CD4-positive, alpha-beta T cell treated with Interferon alpha-2 for 1 hour (primary cell): ENCODE measurements at places on chromosomes 16 and 17.
A peak's percentile ranks its signal among the peaks of the same experiment; 100 is the strongest.

GRCh38 chr17:10316801-10317542, 55.8 kb downstream of the MYH13 start:
- DNase-seq = peak; percentile 16

GRCh38 chr16:85554889-85555718, 58.0 kb upstream of the GSE1 start:
- DNase-seq = peak; percentile 72

- no peak for DNase-seq
These were observed 24.4 kb upstream of the DOC2B start for GRCh38 chr17:205817-206216.

GRCh38 chr16:11585460-11586377, 1.0 kb downstream of the LITAF start:
- no peak for DNase-seq

DNA sequence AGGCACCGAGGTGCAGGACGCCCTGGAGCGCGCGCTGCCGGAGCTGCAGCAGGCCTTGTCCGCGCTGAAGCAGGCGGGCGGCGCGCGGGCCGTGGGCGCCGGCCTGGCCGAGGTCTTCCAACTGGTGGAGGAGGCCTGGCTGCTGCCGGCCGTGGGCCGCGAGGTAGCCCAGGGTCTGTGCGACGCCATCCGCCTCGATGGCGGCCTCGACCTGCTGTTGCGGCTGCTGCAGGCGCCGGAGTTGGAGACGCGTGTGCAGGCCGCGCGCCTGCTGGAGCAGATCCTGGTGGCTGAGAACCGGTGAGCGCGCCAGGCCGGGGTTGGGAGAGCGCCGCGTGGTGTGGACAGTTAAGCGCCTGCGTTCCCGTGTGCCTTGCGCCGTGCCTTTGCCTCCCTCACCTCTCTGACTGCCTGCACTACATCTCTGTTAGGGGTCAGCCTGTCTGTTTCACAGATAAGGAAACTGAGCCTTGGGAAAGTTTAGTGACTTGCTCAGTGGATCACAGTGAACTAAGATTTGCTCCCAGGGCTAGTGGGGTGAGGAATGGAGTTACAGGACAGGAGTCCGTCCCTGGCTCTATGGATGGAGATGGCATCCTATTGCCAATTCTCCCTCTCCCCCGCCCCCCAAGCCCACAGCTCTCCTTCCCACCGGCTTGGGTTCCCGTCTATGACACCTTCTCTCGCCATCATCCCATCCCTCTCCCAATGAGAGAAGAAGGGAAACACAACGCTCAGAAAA, 880 bp downstream of the SARM1 start:
- no peak for DNase-seq

- peak; percentile 41 for DNase-seq
These were observed 30.7 kb downstream of the YPEL2 start for GRCh38 chr17:59361916-59362810.

DNA sequence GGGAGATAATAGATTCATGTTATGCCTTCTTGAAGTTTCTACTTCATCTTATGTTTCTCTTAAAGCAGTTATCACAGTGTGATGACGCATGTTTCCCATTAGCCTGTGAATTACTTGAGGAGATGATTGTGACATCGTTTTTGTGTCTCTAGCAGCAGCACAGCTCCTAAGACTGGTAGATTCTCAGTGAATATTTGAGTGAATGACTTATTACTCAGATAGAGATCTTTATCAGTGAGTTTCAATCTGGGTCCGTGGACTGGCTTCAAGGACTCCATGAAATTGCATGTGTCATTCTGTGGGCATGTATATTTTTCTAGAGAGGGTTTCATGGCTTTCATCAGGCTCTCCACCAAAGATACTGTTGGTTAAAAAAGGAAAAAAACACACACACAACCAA, 29.9 kb downstream of the YPEL2 start:
- DNase-seq = no peak

GRCh38 chr16:72884037-72884436, 163.9 kb downstream of the ZFHX3 start:
- DNase-seq = no peak

GRCh38 chr17:13490906-13491482, 110.7 kb downstream of the HS3ST3A1 start:
- no peak for DNase-seq

DNA sequence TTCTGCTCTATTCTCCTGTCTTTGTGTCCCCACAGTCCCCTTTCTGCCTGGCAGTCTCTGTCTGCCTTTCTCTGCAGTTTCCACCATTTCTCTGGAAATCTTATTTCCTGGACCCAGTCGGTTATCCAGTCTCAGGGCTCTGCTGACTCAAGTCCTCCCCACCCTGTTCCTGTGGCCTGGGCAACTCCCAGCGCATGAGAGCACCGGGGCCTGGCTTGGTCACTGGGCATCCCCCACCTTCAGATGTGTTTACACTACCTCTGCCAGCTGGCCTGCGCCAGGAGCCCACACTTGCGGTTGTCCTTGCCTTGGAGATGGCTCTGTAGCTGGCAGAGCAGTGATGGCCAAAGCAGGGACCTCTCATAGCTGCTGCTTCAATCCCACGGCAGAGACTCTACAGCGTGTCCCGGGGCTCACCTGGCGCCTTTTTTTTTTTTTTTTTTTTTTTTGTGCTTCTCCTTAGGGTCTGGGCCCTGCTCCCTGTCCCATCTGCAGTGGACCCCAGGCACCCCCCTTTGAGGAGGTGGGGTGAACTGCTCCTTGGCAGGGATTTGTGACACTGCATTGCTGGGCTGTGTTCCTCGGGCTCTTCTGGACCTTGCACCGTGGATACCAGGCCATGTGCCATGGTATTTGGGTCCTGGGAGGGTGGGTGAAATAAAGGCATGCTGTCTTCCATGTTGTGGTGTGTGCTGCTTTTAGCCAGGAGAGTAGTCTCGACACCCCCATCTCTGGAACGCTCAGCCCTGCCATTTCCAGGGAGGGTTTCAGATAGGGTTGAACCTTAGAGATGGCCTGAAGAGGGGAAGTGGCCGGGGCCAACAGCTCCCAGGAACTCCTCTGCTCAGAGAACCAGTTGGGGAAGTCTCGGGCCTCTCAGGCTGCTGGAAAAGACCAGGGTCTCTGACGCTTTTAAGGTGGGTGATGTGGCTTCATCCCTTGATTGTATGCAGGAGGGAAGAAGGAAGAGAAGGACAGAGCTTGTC, 17.5 kb downstream of the GUCY2D start:
- DNase-seq = no peak

GRCh38 chr16:88839745-88840599, 16.8 kb downstream of the GALNS start:
- DNase-seq = no peak

GRCh38 chr17:45291171-45291805, 25.5 kb downstream of the MAP3K14 start:
- DNase-seq = peak; percentile 22

DNA sequence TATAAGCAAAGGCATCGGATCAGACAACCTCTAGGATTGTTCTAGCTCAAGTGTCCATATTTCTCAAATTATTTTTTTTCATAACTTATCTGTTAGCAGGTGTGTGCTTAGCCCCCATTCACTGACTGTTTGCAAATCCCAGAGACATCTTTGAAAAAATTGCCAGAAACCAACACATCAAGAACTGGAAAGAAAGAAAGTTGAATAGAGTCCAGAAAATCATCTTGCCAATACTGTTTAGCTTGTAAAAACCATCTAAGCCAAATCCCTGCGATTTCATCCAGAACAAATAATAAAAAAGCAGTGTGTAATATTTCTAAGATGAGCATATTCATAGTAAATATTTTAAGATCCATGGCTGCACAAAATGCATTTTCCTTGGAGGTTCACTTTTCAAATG, 64.5 kb downstream of the WSCD1 start:
- DNase-seq = no peak

GRCh38 chr17:80779961-80780380, 211.7 kb upstream of the CHMP6 start:
- DNase-seq = no peak

- DNase-seq = peak; percentile 15
These were observed 520 bp downstream of the JPT2 start for GRCh38 chr16:1678500-1679098.

- DNase-seq = no peak
These were observed 4.7 kb upstream of the NLRC5 start for GRCh38 chr16:56984639-56985038.

DNA sequence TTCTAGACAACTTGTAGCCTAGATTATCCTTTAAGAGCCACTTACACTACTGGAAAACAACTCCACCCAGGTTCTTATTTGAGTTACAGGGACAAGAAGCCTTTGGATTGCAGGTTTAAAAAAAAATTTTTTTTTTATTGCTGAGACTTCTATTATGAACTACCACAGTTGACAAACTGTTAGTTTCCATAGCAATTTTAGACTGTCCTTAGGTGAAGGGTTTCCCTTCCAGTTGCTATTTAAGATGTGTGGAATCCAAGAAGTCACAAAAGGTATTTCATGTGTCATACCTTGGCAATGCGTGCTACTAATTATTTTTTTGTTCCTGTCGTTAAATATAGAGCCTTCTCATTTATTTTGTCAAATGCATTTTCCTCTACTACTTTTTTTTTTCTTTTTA, 253.2 kb downstream of the PRKCA start:
- no peak for DNase-seq

DNA sequence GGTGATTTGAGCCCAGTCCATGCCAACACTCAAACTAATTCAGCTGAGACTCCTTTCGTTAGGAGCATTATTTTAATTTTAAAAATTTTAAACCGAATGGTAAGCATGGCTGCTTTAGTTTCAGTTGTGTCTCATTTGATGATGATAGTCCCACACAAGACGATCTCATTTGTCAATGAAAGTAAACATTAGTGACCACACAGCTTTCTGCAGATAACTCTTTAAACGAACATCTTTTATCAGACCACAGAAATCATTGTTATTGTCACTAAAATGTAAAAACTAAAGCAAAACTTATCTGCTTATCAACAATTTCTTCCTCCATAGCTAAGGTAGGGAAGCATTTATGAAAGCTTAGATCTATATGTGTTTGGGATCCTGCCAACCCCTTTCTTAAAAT, 382.2 kb downstream of the ZFHX3 start:
- DNase-seq = no peak

DNA sequence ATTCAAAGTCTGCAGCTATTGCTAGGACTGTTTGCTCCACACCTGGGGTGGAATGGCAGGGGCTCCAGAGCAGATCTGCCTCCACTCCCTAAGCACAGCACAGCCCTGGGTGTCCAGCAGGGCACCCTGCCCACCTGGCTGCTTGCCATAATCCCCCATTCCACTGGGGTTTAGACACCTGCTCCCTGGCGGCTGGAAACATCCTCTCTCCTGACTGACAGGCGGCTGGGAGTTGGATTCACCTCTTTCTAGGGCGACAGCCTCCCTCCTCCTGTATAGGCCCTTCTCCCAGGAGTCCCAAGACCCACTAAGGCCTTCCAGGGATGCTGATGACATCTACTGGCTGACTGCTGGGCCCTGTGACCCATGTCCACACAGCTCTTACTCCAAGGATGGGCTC, 18.0 kb downstream of the HDAC5 start:
- no peak for DNase-seq

DNA sequence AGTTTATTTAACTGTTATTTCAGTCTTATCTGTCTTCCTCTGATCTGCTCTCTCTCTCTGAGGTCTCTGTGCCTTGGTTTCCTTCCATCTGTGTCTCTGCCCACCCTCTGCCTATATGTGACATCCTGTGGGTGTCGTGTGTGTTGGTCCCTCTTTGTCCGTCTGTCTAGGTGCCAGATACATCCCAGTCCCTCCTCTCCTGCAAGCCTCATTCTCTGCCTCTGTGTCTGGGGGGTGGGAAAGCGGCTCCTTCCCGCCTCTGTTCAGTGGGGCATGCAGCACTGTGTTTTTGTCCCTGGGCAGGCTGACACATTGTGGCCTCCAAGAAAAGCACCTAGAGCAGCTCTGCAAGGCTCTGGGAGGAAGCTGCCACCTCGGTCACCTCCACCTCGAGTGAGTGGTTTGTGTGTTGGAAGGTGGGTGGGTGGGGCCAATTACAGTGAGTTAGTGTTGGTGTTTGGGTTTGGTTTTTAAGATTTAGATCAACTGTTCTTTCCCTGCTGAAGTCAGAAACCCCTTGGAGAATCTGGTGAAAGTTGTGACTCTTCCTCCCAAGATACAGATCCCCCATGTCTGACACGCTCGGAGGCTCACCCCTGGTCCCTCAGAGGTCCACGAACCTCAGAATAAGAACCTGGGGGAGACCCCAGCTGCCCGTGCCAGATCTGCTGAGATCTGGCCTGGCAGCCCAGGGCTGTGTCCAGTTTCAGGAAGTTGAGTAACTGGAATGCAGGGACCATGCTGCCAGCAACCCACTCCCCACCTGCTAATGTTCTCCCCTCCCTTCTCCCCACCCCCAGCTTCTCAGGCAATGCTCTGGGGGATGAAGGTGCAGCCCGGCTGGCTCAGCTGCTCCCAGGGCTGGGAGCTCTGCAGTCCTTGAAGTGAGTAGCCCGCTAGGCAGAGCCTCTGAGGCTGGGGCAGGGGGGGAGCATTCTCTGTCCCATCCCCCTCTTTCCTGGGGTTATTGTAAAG, 50.9 kb upstream of the CPNE2 start:
- peak; percentile 75 for DNase-seq

GRCh38 chr16:23371368-23371767, 69.3 kb downstream of the SCNN1B start:
- no peak for DNase-seq

GRCh38 chr16:85635545-85636140, 22.5 kb downstream of the GSE1 start:
- DNase-seq = no peak

- no peak for DNase-seq
These were observed 27.5 kb downstream of the UNC13D start for GRCh38 chr17:75816693-75817092.

DNA sequence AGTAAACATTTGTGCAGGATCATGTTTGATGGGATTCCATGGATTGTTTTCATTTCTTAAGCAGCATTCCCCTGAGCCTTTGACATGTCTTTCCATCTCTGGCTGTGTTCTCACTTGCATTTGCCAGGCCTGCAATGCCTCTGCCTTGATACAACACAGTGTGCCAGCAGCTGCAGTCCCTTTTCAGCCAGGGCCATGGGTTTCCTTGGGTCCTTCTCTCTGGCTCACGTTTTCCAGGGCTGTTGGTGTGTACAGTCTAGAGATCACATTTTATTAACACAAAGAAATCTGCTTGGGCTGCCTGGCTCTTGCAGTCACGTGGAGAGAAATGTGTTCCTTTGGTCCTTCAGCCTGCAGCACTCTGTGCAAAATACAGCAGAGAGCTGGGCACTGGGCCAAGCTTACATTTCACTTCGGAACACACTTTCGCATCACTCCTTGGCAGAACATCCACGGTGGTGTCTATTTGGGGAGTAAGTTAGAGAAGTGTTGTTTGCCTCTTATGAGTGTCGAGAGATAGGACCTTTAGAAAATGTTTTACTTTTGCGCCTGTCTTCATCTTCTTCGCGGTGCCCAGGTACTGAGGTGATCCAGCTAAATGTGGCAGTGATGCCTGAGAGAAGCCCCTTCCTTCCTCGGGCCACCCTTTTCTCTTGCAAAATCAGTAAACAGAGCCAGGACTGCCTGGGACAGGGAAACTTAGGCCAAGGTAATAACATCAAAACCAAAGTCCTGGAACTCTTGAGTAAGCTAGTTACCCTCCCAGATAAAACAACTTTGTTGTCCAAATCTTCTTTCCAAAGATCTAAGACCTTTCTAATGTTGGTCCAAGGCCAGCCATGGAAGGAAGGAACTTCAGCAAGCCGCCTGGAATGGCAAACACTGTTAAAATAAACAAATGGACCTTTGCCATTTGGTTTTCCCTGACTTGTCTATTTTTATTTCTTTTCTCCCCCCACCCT, 20.9 kb downstream of the HLF start:
- no peak for DNase-seq
